ENCODE measurements at places on chromosomes 4 and X.
A peak's percentile ranks its signal among the peaks of the same experiment; 100 is the strongest.

DNA sequence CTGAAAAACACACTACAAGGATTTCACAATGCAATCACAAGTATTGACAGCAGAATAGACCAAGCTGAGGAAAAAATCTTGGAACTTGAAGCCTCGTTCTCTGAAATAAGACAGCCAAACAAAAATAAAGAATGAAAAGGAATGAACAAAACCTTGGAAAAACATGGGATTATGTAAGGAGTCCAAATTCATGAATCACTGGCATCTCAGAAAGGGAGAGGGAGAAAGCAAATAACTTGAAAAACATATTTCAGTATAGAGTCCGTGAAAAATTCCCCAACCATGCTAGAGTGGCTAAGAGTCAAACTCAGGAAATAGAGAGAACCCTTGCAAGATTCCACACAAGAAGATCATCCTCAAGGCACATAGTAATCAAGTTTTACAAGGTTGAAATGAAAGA, 178.5 kb upstream of the CTSO start:
- H3K4me1 ChIP-seq = no peaks in the 10 kb centered on the region
- no peak for DNase-seq
- H3K27ac ChIP-seq = no peak overlapping the region
- H3K4me3 ChIP-seq = no peak overlapping the region

GRCh38 chr4:107380190-107380589, 339.8 kb downstream of the PAPSS1 start:
- H3K4me1 ChIP-seq = peaks cover 5% of the 10 kb centered on the region
- H3K4me3 ChIP-seq = no peak overlapping the region
- DNase-seq = no peak

DNA sequence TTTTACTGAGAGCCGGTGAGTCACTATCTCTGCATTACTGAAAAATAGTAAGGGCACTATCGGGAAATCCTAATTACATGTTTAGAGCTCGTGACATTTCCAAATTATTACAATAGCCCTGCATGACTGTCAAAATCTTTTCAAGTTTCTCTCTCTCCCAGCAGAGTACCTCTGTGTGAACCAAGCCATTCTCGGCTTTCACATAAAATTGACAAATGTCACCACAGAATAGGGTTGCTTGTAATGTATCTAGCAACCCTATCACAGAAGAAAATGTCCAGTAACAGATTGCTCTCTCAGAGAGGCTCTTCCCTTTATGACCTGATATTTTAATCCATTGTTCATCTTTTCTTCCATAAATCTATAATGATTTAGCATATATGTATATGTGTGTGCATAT, 144.8 kb upstream of the GNPDA2 start:
- no peaks in the 10 kb centered on the region for H3K36me3 ChIP-seq
- H3K4me3 ChIP-seq = no peak overlapping the region
- no peaks in the 10 kb centered on the region for H3K4me1 ChIP-seq
- no peak for DNase-seq

DNA sequence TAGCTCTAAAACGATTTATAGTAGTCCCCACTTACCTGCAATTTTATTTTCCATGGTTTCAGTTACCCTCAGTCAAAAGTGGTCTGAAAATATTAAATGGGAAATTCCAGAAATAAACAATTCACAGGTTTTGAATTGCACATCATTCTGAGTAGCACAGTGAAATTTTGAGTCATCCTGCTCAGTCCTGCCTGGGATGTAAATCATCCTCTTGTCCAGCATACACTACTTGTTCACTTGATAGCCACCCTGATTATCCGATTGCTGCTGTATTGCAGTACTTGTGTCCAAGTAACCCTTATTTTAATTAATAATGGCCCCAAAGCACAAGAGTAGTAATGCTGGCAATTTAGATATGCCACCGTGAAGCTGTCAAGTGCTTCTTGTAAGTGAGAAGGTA, 23.5 kb upstream of the BDH2 start:
- no peak overlapping the region for H3K27ac ChIP-seq
- H3K4me1 ChIP-seq = no peaks in the 10 kb centered on the region
- no peaks in the 10 kb centered on the region for H3K27me3 ChIP-seq
- no peak overlapping the region for H3K4me3 ChIP-seq
- peaks cover 97% of the 10 kb centered on the region for H3K36me3 ChIP-seq

DNA sequence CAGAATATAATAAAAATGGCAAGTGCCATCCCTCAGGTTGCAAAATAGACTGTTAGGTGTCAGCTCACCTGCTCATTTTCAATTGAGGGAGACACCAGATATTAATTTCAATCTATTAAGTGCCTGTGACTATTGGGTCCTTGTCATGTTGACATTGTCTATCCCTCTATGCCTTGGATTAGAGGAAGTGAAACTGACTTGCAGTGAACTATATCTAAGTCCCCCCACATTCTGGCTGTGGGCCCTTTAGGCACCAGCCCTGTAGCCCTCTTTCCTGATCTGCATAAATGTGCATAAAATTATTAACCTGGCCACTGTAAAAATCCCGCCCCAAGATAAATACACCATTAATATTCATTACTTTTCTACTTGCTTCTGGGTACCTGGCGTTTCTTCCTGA, 293.0 kb upstream of the CLNK start:
- DNase-seq = no peak
- no peak overlapping the region for H3K4me3 ChIP-seq
- H3K27ac ChIP-seq = no peak overlapping the region
- H3K4me1 ChIP-seq = peaks cover 3% of the 10 kb centered on the region
- H3K36me3 ChIP-seq = no peaks in the 10 kb centered on the region
- H3K27me3 ChIP-seq = no peaks in the 10 kb centered on the region

- H3K4me3 ChIP-seq = no peak overlapping the region
- DNase-seq = no peak
- H3K27ac ChIP-seq = no peak overlapping the region
- peaks cover 6% of the 10 kb centered on the region for H3K4me1 ChIP-seq
Measured at GRCh38 chr4:53990641-53991040, 73.8 kb downstream of the CHIC2 start.

GRCh38 chrX:104565791-104566680, at the start of gene IL1RAPL2:
Gene IL1RAPL2 (plus strand): TSS chrX:104566199.
- H3K4me1 ChIP-seq = no peaks in the 10 kb centered on the region
- H3K27me3 ChIP-seq = no peaks in the 10 kb centered on the region
- H3K27ac ChIP-seq = no peak within 1 kb of the TSS
- no peak within 1 kb of the TSS for H3K4me3 ChIP-seq
- peak; percentile 51 for DNase-seq

GRCh38 chrX:153728095-153728494, 3.4 kb downstream of the ABCD1 start:
- H3K36me3 ChIP-seq = no peaks in the 10 kb centered on the region
- H3K4me1 ChIP-seq = peaks cover 17% of the 10 kb centered on the region
- no peak overlapping the region for H3K4me3 ChIP-seq
- DNase-seq = no peak
- H3K27ac ChIP-seq = no peak overlapping the region

GRCh38 chr4:39763714-39764572, 66.0 kb downstream of the UBE2K start:
- H3K4me1 ChIP-seq = no peaks in the 10 kb centered on the region
- H3K4me3 ChIP-seq = no peak overlapping the region
- DNase-seq = no peak
- no peak overlapping the region for H3K27ac ChIP-seq
- H3K27me3 ChIP-seq = no peaks in the 10 kb centered on the region

DNA sequence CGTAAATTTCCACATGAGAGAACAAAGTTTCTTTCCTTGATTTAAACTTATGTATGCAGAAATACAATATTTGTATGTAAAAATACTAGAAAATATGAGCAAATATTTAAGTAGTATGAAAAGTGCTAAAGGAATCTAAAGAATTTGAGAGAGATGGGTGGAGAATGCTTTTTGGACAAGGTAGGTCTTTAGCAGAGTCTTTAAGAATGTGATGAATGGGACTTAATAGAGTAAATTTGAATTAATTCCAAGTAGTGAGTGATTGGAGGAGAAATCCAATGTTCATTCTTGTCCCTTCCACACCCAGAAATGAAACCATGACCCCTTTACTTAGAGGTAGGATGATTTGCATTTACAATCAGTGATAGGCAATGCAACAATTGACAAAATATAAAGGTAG, 570.9 kb upstream of the ZFP42 start:
- DNase-seq = no peak
- H3K4me3 ChIP-seq = no peak overlapping the region
- no peaks in the 10 kb centered on the region for H3K36me3 ChIP-seq
- H3K27me3 ChIP-seq = no peaks in the 10 kb centered on the region
- no peak overlapping the region for H3K27ac ChIP-seq

DNA sequence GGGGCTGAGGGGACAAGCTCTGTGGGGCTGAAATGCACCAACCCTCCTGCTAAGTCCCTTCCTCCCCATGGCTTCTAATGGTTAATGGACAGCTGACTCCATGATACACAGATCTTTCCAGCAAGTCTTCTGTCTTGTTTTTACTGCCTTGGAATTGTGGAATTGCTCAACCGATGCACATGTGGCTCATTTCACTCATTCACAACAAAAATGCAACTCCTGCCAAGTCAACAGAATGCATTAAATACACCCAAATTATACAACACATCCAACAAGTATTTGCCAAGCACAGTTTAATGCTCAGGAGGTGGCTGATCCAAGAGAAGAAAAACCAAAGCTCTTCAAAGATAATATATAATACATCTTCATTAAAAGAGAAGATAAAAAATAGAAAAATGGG, 61.9 kb upstream of the PAGE4 start:
- H3K27ac ChIP-seq = no peak overlapping the region
- no peaks in the 10 kb centered on the region for H3K36me3 ChIP-seq
- H3K27me3 ChIP-seq = peaks cover 5% of the 10 kb centered on the region
- no peaks in the 10 kb centered on the region for H3K4me1 ChIP-seq
- DNase-seq = no peak

DNA sequence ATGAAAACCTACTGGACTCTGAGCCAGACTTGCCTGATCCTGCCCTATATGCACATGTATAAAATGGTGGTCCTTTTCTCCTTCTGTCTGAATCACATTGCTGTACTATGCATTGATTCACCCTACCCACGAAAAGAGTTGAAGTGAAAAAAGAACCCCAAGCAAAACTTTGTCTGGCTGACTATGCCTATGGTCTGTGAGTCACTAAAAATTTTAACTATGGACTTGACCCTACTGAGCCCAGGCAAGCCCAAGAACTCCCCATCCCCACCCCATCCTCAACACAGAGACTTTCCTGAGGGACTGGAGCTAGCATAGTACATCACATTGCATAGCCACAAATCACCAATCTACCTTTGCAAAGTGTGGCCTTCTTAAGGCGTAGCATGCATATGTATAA, 116.6 kb upstream of the TENM3 start:
- no peaks in the 10 kb centered on the region for H3K27me3 ChIP-seq
- H3K4me1 ChIP-seq = peaks cover 3% of the 10 kb centered on the region
- H3K4me3 ChIP-seq = no peak overlapping the region
- no peaks in the 10 kb centered on the region for H3K36me3 ChIP-seq
- H3K27ac ChIP-seq = no peak overlapping the region

DNA sequence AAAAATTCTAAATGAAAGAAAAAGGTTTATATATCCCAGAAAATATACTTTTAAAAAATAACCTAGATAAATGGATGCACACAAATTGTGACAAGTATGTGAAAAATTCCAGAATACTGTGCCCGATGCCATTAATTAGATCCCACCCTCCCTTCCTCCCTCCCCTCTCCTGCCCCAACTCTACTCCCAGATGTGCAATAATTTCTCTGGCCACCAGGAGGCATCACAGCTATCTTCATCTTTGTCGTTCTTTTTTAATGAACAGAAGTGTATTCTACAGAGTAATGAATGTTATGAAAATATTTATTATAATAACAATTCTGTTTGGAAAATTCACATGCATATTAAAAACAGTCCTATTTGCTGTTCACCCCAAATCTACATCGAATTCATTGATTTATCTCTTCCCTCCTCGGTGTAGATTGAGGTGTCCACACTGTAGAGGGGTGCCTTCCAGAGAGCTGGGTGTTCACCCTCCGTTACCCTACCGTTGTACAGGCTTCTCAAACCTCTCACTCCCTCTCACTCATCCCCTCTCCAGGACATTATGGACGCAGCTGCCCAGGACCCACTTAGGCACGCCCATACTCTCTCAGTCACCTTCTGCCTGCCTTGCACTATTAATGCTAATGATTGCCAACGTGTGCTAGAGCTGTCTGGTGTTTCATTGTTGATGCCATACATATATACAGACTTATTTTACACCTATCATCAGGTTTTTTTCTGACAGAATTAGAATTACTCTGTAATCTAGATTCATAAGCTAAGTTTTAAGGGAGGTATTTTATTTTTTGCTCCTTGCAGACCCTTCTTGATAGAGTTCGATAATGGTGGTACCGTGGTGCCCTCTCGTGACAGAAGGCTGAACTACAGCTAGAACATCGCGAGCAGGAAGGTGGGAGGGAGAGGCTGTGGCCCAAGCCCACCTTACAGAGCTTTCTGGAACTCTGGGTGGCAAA, 14.1 kb downstream of the RAB40AL start:
- no peaks in the 10 kb centered on the region for H3K4me1 ChIP-seq
- H3K36me3 ChIP-seq = no peaks in the 10 kb centered on the region
- no peak overlapping the region for H3K4me3 ChIP-seq
- peak; percentile 64 for DNase-seq
- H3K27ac ChIP-seq = no peak overlapping the region
- H3K27me3 ChIP-seq = no peaks in the 10 kb centered on the region

DNA sequence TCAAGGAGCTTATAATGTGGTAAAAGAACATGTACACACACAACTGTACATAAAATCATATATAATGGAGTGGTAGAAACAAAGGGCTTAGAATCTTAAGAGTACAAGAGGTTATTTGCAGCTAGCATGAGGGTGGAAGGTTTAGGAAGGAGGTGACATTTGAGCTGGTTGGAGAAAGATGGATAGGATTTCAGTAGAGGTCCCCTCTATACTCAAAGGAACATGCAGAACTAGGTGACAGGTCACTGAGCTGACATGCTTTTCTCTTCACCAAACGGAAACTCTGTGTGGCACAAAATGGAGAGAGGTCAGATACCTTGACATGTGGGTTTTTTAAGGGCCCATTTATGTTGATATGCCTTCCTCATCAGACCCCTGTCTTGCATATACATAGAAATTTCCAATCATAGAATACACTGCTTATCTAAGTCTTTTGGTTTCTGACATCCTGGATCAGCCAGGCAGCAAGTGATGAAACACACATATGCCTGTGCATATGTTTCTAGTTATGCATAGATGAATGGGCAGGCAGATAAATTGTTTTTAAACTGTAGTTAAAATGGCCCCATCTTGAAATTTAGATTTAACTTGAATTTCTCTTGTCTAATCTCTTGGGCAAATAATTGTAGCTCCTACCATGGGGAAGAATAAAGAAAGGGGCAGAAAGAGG, 29.3 kb downstream of the CLCN5 start:
- H3K36me3 ChIP-seq = no peaks in the 10 kb centered on the region
- H3K27me3 ChIP-seq = no peaks in the 10 kb centered on the region
- DNase-seq = no peak
- peaks cover 2% of the 10 kb centered on the region for H3K4me1 ChIP-seq
- no peak overlapping the region for H3K4me3 ChIP-seq

GRCh38 chrX:40012039-40012867, 85.5 kb downstream of the BCOR start:
- H3K4me1 ChIP-seq = peaks cover 19% of the 10 kb centered on the region
- peak overlapping the region; percentile 44 for H3K4me3 ChIP-seq
- H3K36me3 ChIP-seq = no peaks in the 10 kb centered on the region
- H3K27me3 ChIP-seq = no peaks in the 10 kb centered on the region
- no peak for DNase-seq

Data from neuronal stem cell (in vitro differentiated cells).